ENCODE measurements at places on chromosomes 3 and 15.

- DNase-seq, result no peak
Observed at GRCh38 chr3:151879037-151879436, 5.6 kb downstream of the SUCNR1 start.

DNA sequence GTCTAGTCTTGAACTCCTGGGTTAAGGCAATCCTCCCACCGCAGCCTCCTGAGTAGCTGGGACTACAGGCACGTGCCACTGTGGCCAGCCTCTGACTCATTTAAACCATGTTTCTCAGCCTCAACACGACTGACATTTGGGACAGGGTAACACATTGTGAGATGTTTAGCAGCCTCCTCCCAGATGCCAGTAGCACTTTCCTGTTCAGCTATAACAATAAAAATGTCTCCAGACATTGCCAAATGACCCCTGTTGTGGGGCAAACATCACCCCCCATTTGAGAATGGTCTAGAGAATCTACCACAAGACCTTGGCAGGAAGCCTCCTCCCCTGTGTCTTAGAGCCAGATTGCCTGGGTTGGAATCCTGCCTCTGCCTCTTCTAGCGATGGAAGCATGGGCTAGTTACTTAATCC lies 8.4 kb downstream of the TMEM40 start:
- DNase-seq, result peak; percentile 31

GRCh38 chr3:61944726-61945125 lies 383.4 kb downstream of the PTPRG start:
- DNase-seq, result no peak

DNA sequence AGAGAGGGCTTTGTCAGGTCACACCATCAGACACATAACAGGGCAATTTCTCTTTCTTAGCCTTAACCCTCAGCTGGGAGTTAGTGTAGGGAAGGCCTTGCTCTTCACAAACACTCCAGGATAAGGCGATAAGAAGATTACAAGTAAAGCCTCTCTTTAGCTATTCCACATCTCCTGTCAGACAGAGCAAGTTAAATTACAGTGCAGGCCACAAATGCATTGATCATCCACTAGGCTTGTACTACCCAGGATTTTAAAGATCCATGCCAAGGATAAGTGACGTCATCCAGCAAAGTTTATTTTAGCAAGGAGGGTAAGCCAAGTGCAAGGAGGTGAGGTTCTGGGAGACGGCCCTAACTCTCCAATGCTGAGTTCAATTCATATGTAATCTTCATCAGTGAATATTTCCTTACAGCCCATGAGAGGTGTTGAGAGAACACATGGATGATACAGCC lies 890.6 kb upstream of the NR2F2 start:
- DNase-seq, result no peak

DNA sequence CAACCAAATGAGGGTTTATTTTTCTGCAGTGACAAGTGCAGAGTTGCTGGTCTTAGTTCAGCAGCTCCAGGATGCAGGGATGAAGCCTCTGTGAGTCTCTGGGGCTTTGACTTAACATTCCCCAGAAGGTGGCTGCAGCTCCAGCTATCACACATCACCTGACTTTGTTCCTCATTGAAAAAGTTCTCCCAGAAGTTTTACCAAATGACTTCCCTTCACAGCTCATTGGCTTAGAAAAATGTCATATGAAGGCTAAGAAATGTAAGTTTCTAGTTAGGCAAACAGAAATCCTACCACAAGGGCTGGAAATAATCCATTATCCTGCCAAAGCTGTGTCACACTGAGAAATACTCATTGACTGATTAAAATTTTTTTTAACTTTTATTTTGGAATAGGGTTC lies 184.9 kb downstream of the MINAR1 start:
- no peak for DNase-seq

DNA sequence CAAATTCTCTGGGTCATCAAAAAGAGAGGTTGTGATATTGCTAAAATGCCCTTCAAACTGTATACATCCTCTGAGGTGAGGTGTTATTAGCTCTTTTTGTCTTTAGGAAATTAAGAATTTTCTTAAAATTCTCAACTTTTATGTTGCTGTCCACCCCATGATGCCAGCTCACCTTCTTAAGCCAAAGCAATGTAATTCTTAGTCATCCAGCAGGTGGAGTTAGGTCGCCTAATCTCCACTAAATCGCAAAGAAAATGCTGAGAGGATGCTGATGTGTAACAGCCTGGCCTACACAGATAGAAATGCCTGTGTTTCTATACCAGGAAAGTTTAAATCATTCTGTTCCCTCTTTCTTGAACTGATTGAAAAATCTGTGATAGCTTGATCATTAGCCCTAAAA lies 770.2 kb upstream of the ALCAM start:
- DNase-seq, result no peak

GRCh38 chr15:94579286-94579685 lies 347.9 kb downstream of the MCTP2 start:
- DNase-seq, result no peak

- DNase-seq, result peak; percentile 61
Observed at GRCh38 chr3:10194328-10195071, 29.8 kb downstream of the IRAK2 start.

DNA sequence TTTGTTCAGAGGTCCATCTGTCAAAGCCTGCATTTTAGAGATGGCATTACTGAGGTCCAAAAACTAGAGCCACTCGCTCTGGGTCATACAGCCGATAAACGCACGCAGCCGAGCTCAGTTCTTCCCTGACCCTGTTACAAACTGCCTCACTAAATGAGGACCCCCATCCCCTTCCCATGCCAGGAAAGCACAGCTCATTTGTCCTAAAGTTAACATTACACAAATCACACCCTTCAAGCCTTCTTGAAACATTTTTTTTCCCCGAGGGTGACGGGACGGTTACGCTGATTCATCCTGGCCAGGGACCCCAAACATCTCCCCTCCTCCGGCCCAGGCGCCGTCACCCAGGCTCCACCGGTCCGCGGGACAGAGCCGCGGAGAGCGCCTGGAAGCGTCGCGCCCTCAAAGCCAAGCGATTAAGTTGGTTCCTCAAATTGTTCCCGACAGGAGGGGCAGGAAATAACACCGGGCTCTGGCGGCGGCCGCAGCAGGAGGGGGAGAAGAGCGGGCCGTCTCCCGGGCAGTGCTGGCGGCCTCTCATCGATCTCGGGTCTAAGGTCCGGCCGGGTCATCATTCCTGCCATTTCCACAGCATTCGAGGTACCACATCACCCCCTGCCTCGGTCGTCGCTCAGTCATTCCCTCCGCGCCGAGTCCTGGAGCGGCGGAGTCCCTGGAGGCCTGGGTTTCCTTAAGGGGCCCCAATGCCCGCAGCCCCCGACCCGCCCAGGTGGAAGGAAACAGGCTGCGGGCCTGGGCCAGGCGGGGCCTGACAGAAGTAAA lies 619 bp upstream of the CMTM8 start:
- no peak for DNase-seq

- DNase-seq, result no peak
Observed at GRCh38 chr3:136792556-136793330, 26.2 kb upstream of the SLC35G2 start.

DNA sequence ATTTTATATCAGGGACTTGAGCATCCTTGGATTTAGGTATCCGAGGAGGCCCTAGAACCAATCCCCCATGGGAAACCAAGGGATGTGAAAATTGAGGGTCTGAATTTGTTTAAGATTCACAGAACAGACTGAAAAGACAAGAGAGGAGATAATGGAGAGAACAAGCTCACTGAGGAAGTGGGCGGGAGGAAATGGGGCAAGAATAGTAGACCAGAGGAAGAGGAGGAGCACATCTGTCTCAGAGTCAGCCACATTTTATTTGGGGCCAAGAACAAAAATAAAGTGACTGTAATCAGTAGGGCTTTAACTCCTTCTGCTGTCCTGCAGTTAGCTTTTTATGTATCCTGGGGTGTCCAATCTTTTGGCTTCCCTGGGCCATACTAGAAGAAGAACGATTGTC lies 63.8 kb downstream of the BLM start:
- peak; percentile 79 for DNase-seq

DNA sequence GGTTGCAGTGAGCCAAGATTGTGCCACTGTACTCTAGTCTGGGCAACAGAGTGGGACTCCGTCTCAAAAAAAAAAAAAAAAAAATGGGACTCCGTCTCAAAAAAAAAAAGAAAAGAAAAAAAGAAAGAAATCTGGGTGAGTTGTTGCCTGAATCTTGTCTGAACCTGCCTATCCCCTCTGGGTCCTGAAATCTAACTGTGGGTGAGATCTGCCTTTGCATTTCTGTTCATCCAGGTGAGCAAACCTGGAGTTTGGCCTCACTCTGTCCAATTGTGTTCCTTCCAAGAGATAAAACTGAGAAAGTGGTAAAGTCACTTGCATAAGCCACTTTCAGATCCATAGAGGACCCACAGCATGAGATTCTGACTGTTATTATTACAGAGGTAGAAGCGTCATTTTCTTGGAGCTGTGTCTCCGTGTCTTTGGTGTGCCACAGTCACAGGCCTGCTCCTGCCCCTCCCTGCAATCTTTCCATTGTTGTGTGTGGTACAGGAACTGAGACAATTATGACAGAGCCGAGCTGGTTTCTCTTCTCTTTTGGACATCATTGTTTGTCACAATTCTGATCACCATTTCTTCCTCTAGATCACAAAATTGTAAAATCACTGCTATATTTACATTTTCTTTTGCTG lies 235.9 kb downstream of the LPP start:
- DNase-seq, result no peak

DNA sequence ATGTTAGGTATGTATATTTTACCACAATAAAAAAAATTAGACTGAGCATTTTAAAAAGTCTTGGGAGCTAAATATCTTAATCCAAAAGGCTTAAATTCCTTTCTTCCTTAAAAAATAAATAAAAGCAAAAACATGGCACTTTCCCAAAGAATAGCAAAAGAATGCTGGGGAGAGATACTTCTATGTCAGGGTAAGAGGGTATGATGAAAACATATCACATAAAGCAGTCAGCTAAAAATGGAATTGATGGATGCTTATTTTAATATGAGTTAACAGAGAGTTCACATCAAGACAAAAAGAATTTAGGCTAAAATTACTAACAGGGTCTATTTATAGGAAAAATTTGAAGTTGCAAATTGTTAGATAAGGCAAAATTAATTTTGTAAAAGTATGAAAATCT lies 141.0 kb downstream of the MYLK start:
- no peak for DNase-seq

- DNase-seq, result no peak
Observed at GRCh38 chr3:179224584-179224983, 26.3 kb downstream of the KCNMB3 start.

- no peak for DNase-seq
Observed at GRCh38 chr3:100063929-100064461, 50.3 kb downstream of the FILIP1L start.

DNA sequence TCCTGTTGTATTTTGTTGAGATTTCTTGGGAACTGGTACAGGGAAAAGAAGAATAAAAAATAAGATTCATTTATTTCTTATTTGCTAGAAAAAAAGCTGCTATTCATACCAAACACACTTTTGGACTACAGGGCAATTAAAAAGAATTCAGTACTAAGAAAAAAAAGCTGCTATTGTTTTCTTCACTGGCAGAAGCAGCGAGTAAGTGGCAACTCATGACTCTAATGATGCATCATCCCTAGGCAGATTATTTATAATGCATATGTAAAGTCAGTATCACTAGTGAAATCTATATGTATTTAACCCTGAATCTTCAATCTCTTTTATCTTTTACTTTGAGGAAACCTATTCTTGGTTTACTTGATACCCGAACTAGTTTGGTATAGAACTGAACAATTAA lies 15.2 kb downstream of the PFN2 start:
- no peak for DNase-seq

- no peak for DNase-seq
Observed at GRCh38 chr3:25288413-25288812, 139.7 kb upstream of the RARB start.

DNA sequence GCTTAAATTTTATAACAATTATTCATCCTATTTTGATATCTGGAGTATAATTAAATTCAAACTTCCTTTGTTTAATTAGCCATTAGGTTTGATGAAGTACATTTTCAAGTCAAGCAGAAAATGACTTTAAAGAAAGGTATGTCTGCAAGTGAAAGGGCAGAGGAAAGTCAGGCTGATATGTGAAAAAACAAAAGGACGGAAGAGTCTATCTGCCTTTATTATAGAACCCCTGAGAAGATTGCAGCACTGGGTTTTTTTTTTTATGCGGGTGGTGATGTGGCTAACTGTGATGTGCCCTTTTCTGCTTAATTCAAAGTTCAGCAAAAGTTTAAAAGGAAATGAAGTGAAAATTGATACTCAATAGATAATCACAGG lies 83.2 kb downstream of the COL8A1 start:
- DNase-seq, result no peak

GRCh38 chr3:109642025-109642424 lies 304.7 kb upstream of the DPPA4 start:
- DNase-seq, result no peak

- no peak for DNase-seq
Observed at GRCh38 chr3:42182555-42182954, 83.4 kb downstream of the CCK start.

DNA sequence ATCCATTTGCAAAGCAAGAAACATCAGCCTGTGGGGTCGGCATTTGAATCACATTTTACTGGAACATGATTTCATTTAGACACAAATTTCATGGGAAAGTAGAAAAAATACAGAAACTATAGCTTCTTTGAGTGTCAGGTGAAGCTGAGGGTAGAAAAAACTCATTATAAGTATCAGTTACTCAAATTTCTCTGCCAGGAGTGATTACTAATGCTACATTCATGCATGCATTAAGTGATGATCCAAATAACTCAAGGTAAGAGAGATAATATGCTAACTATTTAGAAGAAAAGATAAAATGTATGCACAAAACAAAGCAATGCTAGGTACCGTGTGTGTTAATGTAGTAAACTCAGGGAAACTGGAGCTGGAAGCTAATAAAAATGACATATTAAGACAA lies 406.0 kb downstream of the GAP43 start:
- no peak for DNase-seq

DNA sequence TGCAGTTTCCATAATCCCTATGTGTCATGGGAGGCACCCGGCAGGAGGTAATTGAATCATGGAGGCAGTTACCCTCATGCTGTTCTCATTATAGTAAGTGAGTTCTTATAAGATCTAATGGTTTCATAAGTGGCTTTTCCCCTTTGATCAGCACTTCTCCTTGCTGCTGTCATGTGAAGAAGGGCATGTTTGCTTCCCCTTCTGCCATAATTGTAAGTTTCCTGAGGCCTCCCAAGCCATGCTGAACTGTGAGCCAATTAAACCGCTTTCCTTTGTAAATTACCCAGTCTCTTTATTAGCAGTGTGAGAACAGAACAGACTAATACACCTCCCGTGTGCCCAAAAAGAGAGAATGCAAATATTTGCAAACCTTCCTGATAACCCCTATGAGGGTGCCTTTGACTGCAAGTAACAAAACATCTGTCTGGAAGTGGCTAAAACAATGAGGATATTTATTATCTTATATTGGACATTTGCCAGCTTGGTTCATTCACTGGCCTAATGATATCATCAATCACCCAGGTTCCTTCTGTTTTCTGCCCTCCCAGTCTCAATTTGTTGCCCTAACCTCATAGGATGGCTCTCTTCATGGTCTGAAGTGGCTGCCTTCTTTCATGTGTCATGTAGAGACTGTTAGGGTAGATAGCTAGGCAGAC lies 68.7 kb downstream of the BHLHE40 start:
- DNase-seq, result no peak

All from CD4-positive, CD25-positive, alpha-beta regulatory T cell (primary cell).